Prostate gland (tissue), 2 donors: ENCODE measurements at places on chromosomes 3 and 15. TPM values are rescaled to one million over a fixed set of nuclear protein-coding genes. Genes with fewer than 3 reads are reported as not detected.

DNA sequence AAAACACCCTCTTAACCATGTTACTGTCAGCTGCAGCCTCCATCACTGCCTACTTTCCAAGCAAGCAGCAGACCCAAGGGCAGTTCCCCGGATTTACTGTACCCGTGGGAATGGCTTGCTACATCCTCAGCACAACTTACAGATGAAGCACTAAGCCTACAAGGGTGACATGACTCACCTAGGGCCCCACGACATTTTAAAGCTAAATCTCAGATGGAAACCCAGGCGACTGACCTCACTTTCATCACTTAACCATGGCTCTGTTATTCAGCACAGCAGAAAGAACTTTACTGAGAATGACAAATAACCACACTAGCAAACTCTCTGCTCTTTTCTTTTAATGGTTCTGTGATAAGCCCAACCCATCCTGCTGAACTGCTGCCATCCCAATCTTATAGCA is 65.6 kb downstream of the SUMF1 start:
- DNase-seq = no peak

Gene SLC24A5
- not detected for total RNA-seq

DNA sequence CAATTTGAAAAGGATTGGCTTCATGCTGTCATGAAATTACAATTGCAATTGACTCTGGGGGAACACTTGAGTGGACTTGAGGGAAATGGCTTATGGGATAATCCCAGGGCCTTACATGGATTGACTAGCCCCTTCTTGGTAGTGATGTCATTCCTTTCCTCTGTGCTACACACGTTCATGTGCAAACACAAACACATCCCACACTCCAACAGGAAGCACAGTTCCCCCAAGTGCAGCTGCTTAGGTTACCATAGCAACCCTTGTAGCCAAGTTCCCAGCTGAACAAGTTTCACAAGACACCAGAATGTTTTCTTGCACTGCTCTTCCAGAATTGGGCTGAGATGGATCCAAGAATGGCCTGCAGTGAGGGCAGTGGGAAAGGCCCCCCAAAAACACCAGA is 217.0 kb downstream of the ZNF621 start:
- DNase-seq = no peak

GRCh38 chr15:27025481-27025966 is 54.5 kb downstream of the GABRG3 start:
- DNase-seq = peak; percentile 36

Gene GLDN
- total RNA-seq = 1.2 TPM
